ENCODE measurements at places on chromosomes 12 and 14. TPM values are rescaled to one million over a fixed set of nuclear protein-coding genes. Genes with fewer than 3 reads are reported as not detected.

DNA sequence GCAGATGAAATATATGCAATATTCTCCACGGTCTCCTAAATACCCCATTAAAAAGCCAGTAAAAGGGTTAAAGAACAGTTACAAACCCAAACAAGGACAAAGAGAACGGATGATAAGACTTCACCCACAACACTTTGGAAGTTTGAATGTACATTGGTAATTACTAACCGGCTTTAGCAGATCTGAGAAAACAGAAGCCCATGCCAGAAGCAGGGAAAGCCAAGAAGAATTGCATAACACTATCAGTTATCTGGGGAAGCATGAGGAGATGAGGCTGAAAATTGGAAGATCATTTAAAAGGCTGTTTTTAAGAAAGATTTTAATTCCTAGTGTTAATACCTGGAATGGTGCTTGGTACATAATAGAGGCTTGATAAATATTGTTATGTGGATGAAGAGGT lies 55.6 kb upstream of the MYBPC1 start:
- no peaks in the 10 kb centered on the region for H3K4me1 ChIP-seq
- no peak overlapping the region for H3K27ac ChIP-seq
- H3K36me3 ChIP-seq = no peaks in the 10 kb centered on the region
- H3K27me3 ChIP-seq = no peaks in the 10 kb centered on the region
- no peak for DNase-seq

Gene YBX3
- polyA plus RNA-seq = 302 TPM

GRCh38 chr14:51648296-51648695 lies 3.4 kb upstream of the FRMD6 start:
- no peak for DNase-seq
- H3K27ac ChIP-seq = no peak overlapping the region
- H3K4me3 ChIP-seq = no peak overlapping the region
- no peaks in the 10 kb centered on the region for H3K27me3 ChIP-seq
- peaks cover 16% of the 10 kb centered on the region for H3K4me1 ChIP-seq

Gene FAM90A1
- polyA plus RNA-seq = not detected

Gene PSMC6
- 79.1 TPM for polyA plus RNA-seq

DNA sequence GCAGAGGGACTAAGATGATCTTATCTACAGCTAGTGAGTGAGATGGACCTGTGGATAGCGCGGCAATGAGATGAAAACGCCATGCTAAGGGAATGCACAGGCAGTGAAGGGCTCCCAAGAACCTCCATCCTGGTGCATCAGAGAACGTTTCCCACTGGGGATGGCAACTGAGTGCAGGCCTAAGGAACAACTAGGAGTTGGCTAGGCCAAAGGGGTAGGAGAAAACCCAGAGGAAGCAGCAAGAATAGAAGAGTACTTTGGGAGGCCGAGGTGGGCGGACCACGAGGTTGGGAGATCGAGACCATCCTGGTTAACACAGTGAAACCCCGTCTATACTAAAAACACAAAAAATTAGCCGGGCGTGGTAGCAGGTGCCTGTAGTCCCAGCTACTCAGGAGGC lies 24.6 kb upstream of the BATF start:
- no peaks in the 10 kb centered on the region for H3K36me3 ChIP-seq
- H3K4me1 ChIP-seq = no peaks in the 10 kb centered on the region
- no peak overlapping the region for H3K4me3 ChIP-seq
- H3K27ac ChIP-seq = no peak overlapping the region
- no peaks in the 10 kb centered on the region for H3K27me3 ChIP-seq

- no peaks in the 10 kb centered on the region for H3K4me1 ChIP-seq
- H3K4me3 ChIP-seq = no peak overlapping the region
- no peaks in the 10 kb centered on the region for H3K36me3 ChIP-seq
- no peak for DNase-seq
Measured at GRCh38 chr12:25130741-25131188, 64.2 kb downstream of the DNAI7 start.

DNA sequence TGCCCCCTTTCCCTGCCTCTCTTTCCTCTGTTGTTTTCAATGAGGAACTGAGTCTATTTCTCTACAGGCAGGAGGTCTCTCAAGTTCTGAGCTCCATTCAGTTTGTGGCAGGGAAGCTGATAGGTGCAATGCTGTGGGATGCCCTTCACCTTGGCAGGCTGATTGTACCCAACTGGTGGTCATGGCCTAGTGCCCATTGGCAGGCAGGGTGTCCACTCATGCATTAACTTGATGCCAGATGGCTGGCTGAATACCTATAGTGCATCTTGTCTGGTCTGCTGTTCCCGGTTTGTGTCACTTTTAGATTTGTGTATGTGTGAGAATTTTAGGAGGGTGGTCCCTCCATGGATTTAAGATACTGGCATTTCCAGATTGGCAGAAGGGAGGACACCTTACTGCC lies 20.0 kb upstream of the ITGA5 start:
- no peaks in the 10 kb centered on the region for H3K36me3 ChIP-seq
- no peak overlapping the region for H3K4me3 ChIP-seq
- peak; percentile 11 for DNase-seq
- H3K27ac ChIP-seq = no peak overlapping the region
- H3K27me3 ChIP-seq = no peaks in the 10 kb centered on the region
- H3K4me1 ChIP-seq = peaks cover 4% of the 10 kb centered on the region

Gene IL31
- polyA plus RNA-seq = not detected

DNA sequence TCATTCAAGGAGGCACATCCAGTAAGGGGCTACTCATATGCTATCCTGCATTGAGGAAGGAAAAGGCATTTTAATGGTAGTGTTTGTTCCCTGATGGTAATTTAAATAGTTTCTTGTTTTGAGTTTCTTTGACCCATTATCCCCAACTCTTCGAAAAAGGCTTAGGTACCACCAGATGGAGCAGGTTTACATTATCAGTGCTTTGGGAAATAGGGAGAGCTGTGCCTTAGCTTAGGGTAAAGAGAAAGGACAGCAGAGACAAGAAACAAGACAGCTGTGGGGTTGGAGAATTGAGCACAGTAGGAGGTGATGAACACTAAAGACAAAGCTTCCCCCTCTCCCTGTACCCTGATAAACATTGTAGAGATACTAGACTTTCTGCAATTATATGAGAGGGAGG lies 29.1 kb upstream of the HELB start:
- no peak for DNase-seq
- H3K27ac ChIP-seq = no peak overlapping the region
- H3K4me1 ChIP-seq = no peaks in the 10 kb centered on the region
- no peaks in the 10 kb centered on the region for H3K36me3 ChIP-seq
- no peak overlapping the region for H3K4me3 ChIP-seq

DNA sequence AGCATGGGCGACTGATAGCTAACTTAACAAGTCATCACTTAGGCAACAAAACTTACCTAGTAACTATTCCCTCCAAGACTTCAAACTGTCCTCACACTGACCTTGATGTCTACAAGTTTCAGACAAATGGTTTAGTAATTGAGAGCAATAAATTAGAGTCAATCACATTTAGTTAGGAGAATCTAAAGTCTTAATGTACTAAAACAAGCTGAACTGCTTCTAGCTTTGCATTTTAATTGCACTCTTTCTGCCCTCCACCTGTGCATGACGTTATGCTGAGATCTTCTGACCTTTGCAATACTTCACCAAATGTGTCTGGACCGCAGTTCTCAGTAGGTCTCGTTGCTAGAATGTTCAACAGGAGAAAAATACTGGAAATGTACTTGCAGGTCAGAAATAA lies 158.0 kb downstream of the PIK3C2G start:
- H3K27me3 ChIP-seq = no peaks in the 10 kb centered on the region
- DNase-seq = no peak
- H3K4me1 ChIP-seq = no peaks in the 10 kb centered on the region
- H3K27ac ChIP-seq = no peak overlapping the region
- no peaks in the 10 kb centered on the region for H3K36me3 ChIP-seq
- no peak overlapping the region for H3K4me3 ChIP-seq

Gene VDR
- 4.5 TPM for polyA plus RNA-seq
